ENCODE measurements at places on chromosomes 4 and X.

DNA sequence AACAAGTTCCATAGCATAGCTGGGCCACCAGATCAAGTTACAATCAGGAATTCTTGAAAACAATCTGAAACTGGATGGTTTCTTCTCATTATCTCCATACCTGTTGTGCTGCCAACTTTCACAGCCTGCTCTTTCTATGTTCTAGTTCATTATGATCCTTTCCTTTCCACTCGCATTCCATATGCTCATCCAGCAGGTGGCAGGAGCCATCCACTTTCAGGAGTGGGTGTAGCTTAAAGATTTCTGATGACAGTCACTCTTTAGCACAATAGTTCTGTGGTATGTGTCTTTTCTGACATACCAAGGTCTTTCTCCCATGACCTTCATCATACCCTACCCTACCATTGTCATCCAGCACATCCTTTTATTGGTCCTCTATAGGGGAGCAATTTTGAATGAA, 46.4 kb downstream of the PAGE2 start:
- DNase-seq = no peak

DNA sequence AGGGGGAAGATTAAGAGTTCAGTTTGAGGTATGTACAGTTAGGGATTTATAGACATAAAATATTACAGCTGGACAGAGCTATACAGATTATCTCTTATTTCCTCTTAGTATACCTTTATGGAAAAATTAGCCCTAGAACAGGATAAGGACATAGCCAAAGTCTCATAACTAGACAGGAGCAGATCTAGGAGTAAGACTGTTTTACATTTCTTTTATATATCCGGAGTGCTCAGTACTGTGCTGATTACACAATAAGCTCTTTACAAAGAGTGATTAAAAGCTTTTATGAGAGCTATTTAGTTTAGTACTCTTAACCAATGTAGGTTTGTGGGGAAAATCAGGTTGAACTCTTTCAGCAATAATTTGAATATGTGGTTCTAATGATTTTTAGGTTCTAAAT, 105.8 kb downstream of the TBX22 start:
- no peak for DNase-seq

- DNase-seq = no peak
Measured at GRCh38 chr4:87718217-87718835, 68.2 kb downstream of the DMP1 start.

DNA sequence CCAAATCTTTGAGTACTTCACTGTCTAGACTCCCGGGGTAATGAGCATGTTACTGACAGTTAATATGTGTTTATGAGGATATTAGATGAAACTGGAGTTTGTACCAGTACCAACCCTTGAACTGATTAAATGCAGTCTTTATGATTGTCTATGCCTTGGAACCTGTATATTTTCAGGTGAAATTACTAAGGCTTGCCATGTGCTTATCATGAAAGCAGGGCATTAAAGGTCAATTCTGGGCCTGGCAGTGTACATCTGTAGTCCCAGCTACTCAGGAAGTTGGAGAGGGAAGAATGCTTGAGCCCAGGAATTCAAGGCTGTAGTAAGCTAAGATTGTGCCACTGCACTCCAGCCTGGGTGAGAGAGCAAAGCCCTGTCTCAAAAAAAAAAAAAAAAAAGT, 27.6 kb downstream of the PHEX start:
- no peak for DNase-seq

DNA sequence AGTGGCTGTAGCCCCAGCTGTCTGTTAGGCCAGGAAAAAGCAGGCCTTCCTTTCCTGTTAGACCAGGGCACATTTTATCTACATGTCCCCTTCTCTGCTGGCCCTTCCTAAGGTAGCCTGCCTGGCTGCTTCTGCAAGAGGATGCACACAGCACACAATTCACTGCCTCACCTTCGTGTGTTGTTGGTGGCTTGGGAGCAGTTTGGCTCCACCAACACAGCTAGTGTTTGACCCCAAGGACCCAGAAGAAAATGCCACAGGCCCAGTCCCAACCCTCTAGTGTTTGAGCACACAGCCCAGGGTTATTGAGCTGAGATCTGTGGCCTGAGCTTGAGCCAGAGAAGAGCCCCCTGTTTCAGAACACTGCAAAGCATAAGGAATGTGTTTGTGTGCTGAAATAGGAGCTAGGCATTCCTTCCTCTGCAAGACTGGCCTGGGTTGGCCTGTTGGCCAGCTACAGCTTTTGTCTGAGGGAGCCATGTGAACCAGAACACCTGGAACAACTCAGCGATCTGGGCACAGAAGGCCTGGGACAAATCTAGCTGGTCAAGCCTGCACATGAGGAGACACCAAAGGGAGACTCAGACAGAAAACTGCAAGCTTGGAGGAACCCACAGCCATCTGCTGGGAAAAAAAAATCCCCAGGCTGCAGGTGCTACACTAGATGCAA, 26.4 kb downstream of the MAGEE1 start:
- no peak for DNase-seq

DNA sequence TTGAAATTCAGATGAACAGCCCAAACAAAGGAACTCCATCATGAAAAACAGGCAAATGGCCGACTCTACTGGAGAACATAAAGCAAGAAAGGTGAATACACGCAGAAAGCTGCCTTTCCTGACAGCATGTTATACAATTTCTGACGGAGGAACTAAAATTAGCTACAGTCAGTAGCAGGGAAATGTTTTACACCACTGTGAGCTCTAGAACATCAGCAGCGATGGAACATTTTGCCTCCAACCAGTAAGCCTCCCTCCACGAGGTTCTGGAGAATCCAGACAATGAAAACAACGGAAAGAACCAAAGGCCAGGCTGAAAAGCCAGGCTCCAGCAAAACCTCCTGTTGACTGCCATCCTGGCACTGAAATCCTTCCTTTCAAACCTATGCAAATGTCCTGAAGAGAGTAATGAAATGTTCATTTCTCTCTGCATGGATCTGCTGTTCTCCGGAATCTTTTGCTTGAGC, 78.9 kb downstream of the IRF2 start:
- no peak for DNase-seq

GRCh38 chr4:109419679-109420078, 13.9 kb upstream of the SEC24B start:
- no peak for DNase-seq

GRCh38 chr4:61549336-61549735, 349.2 kb downstream of the ADGRL3 start:
- no peak for DNase-seq

- DNase-seq = no peak
Measured at GRCh38 chr4:21830272-21830671, 118.3 kb downstream of the KCNIP4 start.

DNA sequence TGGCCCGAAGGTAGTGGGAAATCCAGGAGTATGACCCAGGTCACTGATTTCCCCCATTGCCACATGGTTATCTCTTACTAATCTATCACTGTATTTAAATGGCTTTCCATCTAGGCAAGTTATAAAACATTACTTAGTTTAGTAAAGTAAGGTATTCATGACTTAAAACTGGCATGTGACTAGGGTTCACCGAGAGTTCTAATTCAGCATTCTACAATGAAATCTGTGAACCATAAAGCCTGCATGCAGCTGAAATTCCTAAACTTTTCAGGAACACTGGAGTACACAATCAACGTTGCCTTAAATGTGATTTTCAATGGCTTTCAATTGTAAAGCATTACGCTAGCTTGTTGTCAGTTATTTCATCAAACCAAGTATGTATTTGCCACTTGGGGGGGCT, 22.7 kb upstream of the PRPS2 start:
- no peak for DNase-seq

DNA sequence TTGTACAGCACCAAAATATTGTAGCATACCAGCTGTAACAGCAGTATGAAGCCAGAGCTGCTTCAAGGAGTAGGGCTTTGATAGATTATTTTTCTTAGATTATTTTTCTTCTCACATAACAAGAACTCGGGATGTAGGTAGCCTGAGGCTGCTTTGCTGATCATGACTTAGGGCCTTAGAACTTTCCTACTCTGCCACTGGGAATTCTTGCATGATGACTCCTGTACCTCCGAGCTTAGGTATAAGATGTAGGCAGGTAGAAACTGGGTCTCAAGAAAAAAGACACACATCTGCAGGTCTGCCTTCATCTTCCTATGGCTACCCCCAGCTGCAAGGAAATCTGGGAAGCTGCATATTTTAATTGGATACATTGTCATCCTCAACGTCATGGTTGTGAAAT, 115.9 kb upstream of the PNPLA4 start:
- no peak for DNase-seq
